ENCODE measurements at places on chromosomes 2 and 18.

DNA sequence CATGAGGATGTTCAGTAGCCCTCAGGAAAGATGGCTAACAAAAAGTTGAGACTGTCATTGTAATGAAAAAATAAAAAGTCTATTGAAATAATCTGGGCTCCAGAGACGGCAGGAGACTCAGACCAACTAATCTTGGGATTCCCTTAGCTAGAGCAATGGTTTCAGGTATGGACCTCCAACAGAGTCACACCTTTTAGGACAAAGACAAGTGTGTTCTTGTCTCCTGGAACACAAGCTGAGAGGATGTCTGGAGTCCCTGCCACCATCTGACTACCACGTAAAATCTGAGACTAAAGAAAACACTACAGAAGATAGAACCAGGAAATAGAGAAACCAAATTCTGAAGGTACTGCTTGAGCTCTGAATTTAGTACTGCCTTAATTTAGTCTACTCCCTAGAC, 103.3 kb upstream of the RBBP8 start:
- no peak for DNase-seq

GRCh38 chr2:70994009-70994698, 519 bp downstream of the TEX261 start:
- peak; percentile 73 for DNase-seq

GRCh38 chr2:75491129-75491753, 69.5 kb downstream of the EVA1A start:
- DNase-seq, result no peak

GRCh38 chr2:39779341-39779851, 338 bp upstream of the THUMPD2 start:
- no peak for DNase-seq

DNA sequence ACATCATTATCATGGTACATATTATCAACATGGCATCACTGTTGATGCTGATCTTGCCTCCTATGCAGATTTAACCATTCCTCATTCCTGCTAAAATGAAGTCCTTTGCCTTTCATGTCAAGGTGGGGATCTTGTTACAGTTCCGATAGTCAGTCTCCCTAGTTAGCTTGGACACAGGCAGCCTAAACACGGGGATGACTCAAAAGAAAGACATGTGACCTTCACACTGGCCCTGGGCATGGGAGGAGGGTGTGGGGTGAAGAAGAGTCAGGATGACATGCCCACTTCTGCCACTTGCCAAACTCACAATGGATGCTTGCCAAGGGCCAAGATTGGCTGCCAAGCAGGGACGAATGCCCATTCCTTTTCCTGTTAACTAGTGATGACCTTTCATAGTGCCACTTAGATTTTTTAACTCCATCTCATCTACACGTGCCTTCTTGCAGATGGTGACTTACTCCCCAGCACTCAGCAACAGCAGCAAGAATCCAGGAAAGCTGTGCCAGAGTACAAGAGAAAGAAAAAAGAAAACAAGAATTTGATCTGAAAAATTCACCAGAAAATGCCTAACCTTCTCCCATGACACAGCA, 13.9 kb upstream of the SLC1A4 start:
- peak; percentile 54 for DNase-seq

DNA sequence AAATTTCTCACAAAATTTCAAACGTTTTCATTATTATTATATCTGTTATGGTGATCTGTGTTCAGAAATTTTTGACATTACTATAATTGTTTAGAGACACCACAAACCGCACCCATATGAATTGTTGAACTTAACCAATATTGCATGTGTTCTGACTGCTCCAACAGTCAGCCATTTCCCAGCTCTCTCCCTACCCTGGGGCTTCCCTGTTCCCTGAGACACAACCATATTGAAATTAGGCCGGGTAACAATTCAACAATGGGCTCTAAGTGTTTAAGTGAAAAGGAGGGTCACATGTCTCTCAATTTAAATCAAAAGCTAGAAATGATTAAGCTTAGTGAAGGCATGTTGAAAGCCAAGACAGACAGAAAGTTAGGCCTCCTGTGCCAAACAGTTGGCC, 424.0 kb downstream of the DSC3 start:
- no peak for DNase-seq

GRCh38 chr2:191656391-191656790, 21.5 kb upstream of the NABP1 start:
- peak; percentile 24 for DNase-seq

DNA sequence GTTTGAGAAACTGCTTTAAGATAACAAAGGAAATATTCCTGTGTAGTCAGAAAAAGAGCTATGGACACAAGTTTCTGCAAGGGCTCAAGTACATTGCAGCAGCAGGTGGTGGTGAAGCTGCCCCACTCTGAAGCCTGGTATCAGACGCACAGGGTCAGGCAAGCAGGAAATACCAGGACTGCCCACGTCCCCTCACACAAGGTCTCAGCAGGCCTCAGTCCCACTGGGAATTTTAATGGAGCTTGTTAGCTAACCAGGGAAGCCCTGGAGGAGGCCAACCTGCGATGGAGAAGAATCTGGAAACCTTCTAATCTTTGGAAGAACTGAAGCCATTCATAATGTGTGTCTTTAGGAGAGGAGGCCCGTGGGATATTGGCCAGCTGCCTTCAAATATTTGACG, 168.3 kb downstream of the UXS1 start:
- no peak for DNase-seq

DNA sequence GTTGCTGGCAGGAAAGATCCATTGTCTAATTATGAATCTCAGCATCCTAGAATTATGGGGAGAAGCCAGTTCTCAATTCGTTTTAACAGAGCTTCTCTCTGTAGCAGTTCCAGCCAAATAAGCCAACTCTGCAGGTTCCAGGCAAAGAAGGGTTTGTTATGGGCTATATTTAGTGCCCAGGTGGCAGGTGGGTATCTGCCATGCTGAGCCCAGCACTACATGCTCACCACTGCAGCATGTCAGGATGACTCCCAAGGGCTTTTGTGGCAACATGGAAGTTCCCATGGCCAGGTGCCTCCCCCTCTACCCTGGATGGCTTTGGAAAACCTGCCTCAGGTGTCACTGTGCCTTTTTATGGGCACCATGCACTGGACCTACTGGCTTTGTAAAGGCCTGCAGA, 137.7 kb upstream of the MSH6 start:
- no peak for DNase-seq

DNA sequence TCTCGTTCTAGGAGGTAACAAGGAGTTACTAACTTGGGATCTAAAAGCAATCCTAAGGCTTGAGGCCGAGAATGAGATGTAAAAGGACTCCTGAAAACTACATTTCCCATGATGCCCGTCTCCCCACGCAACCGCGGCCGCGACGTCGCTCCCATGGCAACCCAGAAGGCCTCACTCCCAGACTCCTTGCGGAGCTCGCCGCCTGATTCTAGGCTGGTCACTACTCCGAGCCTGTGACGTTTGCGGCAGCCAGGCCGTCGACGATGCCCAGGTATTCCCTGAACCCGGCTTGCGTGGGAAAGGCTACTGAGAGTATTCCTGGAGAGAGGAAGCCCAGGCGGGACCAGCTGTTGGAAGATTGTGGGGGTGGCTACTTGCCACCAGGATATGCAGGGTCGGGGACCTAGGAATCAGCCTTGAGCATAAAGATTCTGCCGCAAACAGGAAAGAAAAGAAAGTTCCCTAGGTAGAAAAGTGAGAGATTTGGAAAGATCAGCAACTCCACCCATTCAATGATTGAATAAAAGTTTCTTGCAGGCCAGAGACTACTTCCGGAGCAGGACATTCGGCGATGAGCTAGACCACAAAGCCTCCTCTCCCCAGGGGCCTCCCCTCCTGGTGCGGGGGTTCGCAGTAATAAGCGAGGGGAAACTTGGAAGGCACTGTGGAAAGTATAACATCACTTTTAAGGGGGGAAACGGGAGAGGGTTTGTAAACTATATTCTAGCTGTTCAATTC, at the start of gene DYNC2LI1:
DYNC2LI1 (plus strand) TSS at position 164 of the 738 bp plus-strand sequence; CDS start at position 264, 100 bp downstream.
- peak; percentile 91 for DNase-seq

DNA sequence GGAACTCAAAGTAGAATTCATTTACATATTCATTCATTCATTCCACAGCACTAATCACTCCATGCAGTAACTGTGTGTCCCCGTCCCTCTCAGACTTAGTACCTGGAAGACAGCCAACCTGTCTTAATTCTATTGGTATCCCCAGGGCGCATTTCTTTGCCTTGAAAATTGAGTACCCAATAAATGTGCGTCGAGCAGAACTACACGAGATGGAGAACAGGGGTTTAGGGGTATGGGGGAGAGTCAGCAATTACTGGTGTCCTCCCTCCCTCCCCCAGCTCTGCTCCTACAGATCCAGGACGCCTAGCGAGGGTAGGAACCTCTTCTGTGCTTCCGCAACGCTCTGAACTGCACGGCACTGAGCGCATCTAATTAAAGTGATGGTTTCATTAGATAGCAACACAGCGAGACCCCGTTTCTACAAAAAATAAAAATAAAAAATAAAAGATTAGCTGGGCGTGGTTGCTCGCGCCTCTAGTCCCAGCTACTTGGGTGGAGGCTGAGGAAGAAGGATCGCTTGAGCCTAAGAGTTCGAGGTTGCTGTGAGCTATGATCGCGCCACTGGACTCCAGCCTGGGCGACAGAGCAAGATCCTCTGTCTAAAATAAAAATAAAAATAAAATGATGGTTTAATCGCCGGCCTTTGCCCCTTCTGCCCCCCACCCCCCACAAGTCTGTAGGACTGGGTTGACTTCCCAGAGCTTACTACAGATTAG, 614 bp upstream of the FKBP1B start:
- DNase-seq, result no peak

GRCh38 chr18:56109757-56110156, 521.8 kb upstream of the TCF4 start:
- no peak for DNase-seq

DNA sequence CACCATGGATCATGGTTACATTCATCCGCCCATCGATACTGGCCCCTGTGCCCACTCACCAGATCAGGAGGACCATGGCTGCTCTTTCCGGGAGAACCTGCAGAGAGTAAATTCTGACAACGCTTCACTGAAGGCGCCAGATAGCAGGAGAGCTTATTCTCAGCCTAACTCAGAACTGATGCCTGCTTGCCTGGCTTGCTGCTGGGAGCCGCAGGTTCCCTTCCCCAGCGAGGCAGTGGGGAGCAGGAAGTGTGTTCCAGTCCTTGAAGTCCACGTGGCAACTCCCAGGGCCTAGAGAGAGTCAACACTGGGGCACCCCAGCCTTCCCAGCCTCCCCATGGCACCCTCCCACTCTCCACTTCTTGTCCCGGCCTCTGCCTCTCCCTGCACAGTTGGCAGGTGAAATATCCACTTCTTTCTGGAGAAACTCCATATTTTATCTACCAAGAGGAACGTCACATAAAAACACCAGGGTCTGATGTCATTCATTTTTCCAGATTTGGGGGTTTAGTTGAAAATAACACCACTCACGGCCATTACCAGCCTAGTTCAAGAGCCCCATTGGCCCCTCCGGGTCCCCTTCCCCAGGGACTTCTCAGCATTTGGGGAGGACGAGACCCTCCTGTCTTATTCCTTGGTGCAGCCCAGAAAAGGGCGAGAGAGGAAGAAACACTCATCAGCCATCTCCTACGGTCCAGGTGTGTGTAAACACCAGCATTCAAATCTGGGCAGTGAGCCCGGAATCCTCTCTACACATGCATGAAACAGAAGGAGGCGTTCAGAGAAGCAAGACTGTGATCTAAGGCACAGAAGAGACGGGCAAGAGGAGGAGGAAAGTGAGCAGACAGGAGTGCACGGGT, 3.5 kb upstream of the TUBB6 start:
- no peak for DNase-seq

GRCh38 chr2:233015019-233015645, 2.1 kb upstream of the NGEF start:
- DNase-seq, result no peak

- DNase-seq, result no peak
Measured at GRCh38 chr18:58276789-58277739, 233.0 kb downstream of the NEDD4L start.

- no peak for DNase-seq
Measured at GRCh38 chr18:62500966-62501591, 21.7 kb upstream of the ZCCHC2 start.

DNA sequence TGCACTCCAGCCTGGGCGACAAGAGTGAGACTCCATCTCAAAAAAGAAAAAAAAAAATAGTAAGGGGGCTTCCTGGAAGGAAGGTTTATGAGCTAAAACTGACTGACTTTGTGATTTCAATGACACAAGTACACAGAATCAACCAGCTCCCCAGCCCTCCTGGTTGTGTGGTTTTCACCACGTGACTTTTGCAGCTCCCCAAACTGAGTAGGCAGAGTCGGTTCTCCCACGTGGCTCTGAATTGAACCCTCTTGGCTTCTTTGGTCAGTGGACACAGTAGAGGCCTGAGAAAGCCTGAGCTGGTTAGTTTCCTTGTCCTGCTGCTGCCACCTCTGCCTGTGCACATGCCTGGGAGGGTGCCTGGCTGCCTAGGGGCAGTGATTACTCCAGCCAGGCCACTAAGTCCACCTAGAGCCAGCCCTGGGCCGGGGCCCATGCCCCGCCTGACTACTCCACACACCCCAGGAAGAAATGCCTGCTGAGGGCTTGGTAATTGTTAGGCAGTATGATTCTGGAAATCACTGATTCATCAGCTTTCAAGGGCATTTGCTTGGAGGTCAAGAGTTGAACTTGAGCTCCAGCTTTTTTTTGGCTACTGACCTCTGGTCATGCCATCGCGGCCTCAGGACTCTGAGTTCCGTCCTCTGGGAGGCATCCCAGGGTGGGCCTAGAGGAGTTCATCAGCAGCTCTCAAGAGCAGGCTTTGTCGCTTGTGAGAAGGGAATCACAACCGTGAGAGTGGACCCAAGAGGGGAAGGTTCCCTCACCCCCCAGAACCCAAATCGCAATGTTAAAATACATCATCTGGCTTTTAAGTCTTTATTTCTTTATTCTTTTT, 431.9 kb upstream of the HS6ST1 start:
- peak; percentile 44 for DNase-seq

GRCh38 chr2:119937680-119938079, 75.2 kb upstream of the EPB41L5 start:
- DNase-seq, result no peak

DNA sequence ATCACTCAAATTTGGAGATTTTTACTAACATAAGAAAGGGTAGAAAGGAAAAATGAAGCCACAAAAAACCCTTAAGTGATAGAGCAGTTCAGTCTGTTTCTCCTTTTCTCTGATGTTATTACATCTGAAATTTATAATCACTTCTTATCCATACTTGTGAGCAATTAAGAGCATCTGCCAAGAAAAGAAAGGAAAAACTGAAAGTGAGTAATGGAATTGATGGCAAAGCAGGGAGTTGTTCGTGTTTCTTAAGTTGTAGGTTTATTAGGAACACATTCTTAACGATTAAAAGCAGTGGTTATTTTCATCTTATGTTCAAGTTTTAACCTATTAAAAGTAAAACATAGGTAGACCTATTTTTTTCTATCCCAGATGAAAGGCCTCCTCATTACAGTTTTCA, 277.7 kb downstream of the RND3 start:
- DNase-seq, result no peak

DNA sequence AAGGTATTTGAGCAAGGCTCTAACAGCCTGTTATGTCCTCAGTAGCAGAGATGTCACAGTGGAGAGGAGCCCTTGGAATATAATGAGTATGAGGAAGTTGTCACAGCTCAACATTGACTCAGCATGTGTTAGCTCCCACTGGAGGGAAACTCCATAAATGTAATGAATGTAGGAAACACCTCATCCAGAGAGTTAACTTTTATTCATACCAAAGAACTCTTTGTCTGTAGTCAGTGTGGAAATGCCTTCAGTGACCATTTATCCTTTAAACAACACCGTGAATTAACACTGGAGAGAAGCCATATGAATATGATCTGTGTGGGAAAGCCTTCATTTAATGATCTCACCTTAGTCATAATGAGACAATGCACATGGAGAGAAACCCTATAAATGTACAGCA, 59.7 kb downstream of the CYP1B1 start:
- peak; percentile 56 for DNase-seq

GRCh38 chr2:186771395-186771794, 77.5 kb downstream of the FAM171B start:
- DNase-seq, result no peak

- DNase-seq, result no peak
Measured at GRCh38 chr18:33184958-33185357, 255.6 kb downstream of the CCDC178 start.

All from inflammatory macrophage (primary cell).